ENCODE measurements at places on chromosomes 11 and 22.
A peak's percentile ranks its signal among the peaks of the same experiment; 100 is the strongest.

DNA sequence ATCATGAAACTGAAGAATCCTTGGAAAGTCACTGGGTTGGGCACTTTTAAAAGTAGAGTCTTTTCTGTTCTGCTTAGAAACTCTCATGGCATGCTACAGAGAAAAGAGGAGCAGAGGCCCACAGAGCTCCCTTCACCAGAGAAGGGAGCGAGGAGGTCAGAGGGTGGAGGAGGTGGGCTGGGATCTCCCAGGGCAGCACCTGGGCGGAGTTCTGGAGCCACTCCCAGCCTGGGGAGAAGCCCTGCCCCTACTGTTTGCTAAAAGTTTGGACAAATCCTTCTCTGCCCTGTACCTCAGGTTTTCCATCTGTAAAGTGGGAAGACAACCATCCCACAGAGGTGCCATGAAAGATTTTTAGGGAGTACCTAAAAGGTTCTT is 299.1 kb downstream of the KIRREL3 start:
- H3K27me3 ChIP-seq = peaks cover 47% of the 10 kb centered on the region
- H3K36me3 ChIP-seq = no peaks in the 10 kb centered on the region
- H3K27ac ChIP-seq = no peak overlapping the region
- H3K4me1 ChIP-seq = no peaks in the 10 kb centered on the region
- no peak for DNase-seq

GRCh38 chr11:62256281-62256680 is 13.7 kb upstream of the SCGB2A2 start:
- H3K27me3 ChIP-seq = peaks cover 2% of the 10 kb centered on the region
- H3K4me1 ChIP-seq = no peaks in the 10 kb centered on the region
- H3K4me3 ChIP-seq = no peak overlapping the region
- H3K36me3 ChIP-seq = no peaks in the 10 kb centered on the region

- H3K36me3 ChIP-seq = no peaks in the 10 kb centered on the region
- H3K27ac ChIP-seq = no peak overlapping the region
- H3K4me1 ChIP-seq = no peaks in the 10 kb centered on the region
- H3K27me3 ChIP-seq = peaks cover 48% of the 10 kb centered on the region
- DNase-seq = no peak
Measured at GRCh38 chr11:19410032-19410431, 169.3 kb upstream of the E2F8 start.

- no peaks in the 10 kb centered on the region for H3K27me3 ChIP-seq
- no peaks in the 10 kb centered on the region for H3K4me1 ChIP-seq
- DNase-seq = no peak
Measured at GRCh38 chr22:47433627-47434026, 671.2 kb downstream of the TBC1D22A start.

DNA sequence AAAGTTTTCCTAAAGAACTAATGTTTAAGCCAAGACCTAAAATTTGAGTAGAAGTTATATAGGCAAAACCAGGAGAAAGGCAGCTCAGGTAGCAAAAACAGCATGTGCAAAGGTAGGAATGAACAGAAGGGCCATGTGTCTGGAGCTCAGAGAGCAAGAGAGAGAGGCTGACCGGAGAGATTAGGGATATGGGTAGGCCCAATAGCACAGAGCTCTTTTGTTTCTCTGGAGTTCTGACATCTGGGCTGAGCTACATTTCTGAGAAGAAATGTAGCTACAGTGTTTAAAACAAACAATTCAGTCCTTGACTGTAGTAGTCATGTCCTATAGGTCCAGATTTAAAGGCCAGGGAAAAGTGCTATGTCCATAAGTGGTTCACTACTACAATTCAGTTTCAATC is 4.5 kb downstream of the C11orf97 start:
- no peaks in the 10 kb centered on the region for H3K36me3 ChIP-seq
- no peaks in the 10 kb centered on the region for H3K4me1 ChIP-seq
- H3K27ac ChIP-seq = no peak overlapping the region
- H3K27me3 ChIP-seq = no peaks in the 10 kb centered on the region
- H3K4me3 ChIP-seq = no peak overlapping the region

DNA sequence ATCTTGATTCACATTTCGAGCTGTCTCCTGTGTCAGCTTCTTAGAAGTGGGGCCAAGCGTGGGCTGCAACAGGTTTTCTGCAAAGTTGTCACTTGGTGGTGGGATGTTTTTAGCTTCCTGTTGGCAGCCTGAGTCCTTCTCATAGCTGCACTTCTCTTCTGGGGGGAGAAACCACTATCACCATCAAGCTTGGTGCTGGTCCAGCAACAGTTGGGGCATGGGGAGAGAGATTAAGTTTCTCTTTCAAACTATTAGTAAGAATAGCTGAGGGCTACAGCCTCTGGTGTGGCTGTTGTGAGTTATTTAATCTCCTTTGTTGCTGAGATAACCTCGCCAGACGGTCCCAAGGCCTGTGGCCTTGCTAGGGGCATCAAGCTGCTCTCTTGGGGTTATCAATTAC is 123.3 kb upstream of the CRYBB3 start:
- H3K4me3 ChIP-seq = no peak overlapping the region
- H3K27me3 ChIP-seq = no peaks in the 10 kb centered on the region
- H3K27ac ChIP-seq = no peak overlapping the region
- no peaks in the 10 kb centered on the region for H3K36me3 ChIP-seq
- no peak for DNase-seq
- H3K4me1 ChIP-seq = no peaks in the 10 kb centered on the region

GRCh38 chr11:94149431-94150017 is 20.9 kb downstream of the PANX1 start:
- H3K27ac ChIP-seq = no peak overlapping the region
- peaks cover 30% of the 10 kb centered on the region for H3K4me1 ChIP-seq
- H3K36me3 ChIP-seq = no peaks in the 10 kb centered on the region
- no peak for DNase-seq
- H3K27me3 ChIP-seq = no peaks in the 10 kb centered on the region

DNA sequence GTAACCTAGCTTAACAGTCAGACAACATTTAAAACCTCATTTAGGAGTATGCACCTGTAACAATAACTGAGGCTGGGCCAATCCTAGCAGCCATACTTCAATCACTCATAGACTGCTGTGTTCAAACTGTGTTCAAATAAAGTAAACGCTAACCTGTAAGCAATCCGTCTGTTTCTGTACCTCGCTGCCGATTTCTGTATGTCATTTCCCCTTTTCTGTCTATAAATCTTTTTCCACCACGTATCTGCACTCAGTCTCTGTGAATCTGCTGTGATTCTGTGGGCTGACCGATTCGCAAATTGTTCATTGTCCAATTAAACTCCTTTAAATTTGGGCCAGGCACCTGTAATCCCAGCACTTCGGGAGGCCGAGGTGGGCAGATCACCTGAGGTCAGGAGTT is 12.3 kb downstream of the APOBEC3H start:
- H3K36me3 ChIP-seq = no peaks in the 10 kb centered on the region
- H3K27ac ChIP-seq = no peak overlapping the region
- no peak overlapping the region for H3K4me3 ChIP-seq
- no peaks in the 10 kb centered on the region for H3K27me3 ChIP-seq
- H3K4me1 ChIP-seq = no peaks in the 10 kb centered on the region
- no peak for DNase-seq

DNA sequence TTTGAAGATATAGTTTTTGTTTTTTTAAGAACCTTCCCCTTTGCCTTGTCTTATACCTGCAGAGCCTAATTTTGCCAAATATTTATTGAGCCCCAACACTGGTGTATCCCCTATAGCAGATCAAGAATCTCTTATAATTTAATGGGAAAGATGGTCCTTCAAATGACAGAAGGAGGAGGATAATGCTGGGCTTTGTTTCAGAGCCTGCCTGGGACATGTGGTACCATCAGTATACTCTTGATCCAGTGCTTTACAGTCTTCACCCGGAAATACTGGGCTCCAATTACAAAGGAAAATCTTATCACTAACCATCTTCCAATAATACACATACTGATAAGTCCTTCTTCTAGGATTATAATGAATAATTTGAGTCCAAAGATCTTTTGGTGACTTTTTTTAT is 84.7 kb downstream of the GAB2 start:
- H3K36me3 ChIP-seq = no peaks in the 10 kb centered on the region
- no peaks in the 10 kb centered on the region for H3K4me1 ChIP-seq
- no peak overlapping the region for H3K27ac ChIP-seq

DNA sequence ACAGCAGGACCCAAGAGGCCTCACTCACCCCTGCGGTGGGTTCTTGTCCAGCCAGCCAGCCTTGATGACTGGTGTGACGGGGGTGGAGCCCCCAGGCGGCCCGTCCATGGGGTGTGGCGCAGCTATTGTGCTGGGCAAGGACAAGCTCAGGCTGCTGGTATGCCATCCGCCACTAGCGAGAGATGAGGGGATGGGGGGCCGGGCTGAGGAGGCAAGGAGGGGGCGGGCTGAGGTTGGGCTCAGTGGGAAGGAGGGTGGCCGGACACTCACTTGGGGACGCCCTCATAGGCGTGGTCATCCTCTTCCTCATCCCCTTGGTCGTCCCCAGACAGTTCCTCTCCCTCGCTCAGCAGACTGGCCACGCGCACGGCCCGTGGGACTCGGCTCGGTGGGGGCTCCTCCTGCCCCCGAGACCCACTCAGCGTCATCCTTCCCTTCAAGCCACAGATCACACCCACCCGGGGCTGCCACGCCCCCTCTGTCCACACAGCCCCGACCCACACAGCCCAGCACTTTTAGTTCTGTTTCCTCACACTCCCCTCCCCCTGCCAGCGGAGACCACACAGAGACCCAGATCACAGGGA is 38.0 kb upstream of the PDE2A start:
- DNase-seq = no peak

GRCh38 chr11:124791626-124792341 is 8.4 kb downstream of the MSANTD2 start:
- H3K27me3 ChIP-seq = no peaks in the 10 kb centered on the region
- H3K36me3 ChIP-seq = no peaks in the 10 kb centered on the region
- H3K27ac ChIP-seq = no peak overlapping the region
- no peak for DNase-seq

DNA sequence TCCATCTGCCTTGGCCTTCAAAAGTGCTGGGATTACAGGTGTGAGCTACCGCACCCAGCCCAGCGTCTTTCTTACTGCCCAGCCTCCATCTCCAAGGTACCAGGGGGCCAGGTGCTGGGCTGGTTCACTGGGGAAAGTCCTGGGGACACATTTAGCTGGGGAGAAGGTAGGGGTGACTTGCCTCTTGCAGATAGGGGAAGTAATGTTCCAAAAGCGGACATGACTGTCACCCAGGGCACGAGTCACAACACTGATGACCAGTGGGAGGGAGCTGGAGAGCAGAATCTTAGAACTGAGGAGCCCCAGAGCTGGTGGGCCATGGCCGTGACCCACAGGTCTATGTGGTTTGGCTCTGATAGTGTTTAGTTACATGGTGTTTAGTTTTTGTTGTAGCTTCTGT is 2.4 kb upstream of the SLC15A3 start:
- H3K4me3 ChIP-seq = no peak overlapping the region
- no peak for DNase-seq
- no peaks in the 10 kb centered on the region for H3K4me1 ChIP-seq
- H3K27me3 ChIP-seq = no peaks in the 10 kb centered on the region
- no peak overlapping the region for H3K27ac ChIP-seq
- no peaks in the 10 kb centered on the region for H3K36me3 ChIP-seq

GRCh38 chr11:20355221-20356219 is 8.0 kb upstream of the HTATIP2 start:
- H3K27me3 ChIP-seq = no peaks in the 10 kb centered on the region
- no peak overlapping the region for H3K27ac ChIP-seq
- DNase-seq = peak; percentile 54
- H3K36me3 ChIP-seq = no peaks in the 10 kb centered on the region
- H3K4me3 ChIP-seq = no peak overlapping the region
- H3K4me1 ChIP-seq = peaks cover 12% of the 10 kb centered on the region

- H3K4me1 ChIP-seq = no peaks in the 10 kb centered on the region
- H3K4me3 ChIP-seq = no peak overlapping the region
- H3K27ac ChIP-seq = no peak overlapping the region
- no peaks in the 10 kb centered on the region for H3K27me3 ChIP-seq
- H3K36me3 ChIP-seq = no peaks in the 10 kb centered on the region
Measured at GRCh38 chr11:103682318-103683184, 353.9 kb upstream of the DDI1 start.

- no peaks in the 10 kb centered on the region for H3K36me3 ChIP-seq
- no peak overlapping the region for H3K27ac ChIP-seq
- H3K4me1 ChIP-seq = no peaks in the 10 kb centered on the region
- DNase-seq = no peak
- no peak overlapping the region for H3K4me3 ChIP-seq
- H3K27me3 ChIP-seq = no peaks in the 10 kb centered on the region
Measured at GRCh38 chr11:98561252-98561651, 459.5 kb upstream of the CNTN5 start.

- no peak for DNase-seq
- H3K27me3 ChIP-seq = no peaks in the 10 kb centered on the region
- no peaks in the 10 kb centered on the region for H3K36me3 ChIP-seq
- no peak overlapping the region for H3K4me3 ChIP-seq
- no peak overlapping the region for H3K27ac ChIP-seq
Measured at GRCh38 chr11:64173616-64174355, 7.9 kb upstream of the MACROD1 start.

DNA sequence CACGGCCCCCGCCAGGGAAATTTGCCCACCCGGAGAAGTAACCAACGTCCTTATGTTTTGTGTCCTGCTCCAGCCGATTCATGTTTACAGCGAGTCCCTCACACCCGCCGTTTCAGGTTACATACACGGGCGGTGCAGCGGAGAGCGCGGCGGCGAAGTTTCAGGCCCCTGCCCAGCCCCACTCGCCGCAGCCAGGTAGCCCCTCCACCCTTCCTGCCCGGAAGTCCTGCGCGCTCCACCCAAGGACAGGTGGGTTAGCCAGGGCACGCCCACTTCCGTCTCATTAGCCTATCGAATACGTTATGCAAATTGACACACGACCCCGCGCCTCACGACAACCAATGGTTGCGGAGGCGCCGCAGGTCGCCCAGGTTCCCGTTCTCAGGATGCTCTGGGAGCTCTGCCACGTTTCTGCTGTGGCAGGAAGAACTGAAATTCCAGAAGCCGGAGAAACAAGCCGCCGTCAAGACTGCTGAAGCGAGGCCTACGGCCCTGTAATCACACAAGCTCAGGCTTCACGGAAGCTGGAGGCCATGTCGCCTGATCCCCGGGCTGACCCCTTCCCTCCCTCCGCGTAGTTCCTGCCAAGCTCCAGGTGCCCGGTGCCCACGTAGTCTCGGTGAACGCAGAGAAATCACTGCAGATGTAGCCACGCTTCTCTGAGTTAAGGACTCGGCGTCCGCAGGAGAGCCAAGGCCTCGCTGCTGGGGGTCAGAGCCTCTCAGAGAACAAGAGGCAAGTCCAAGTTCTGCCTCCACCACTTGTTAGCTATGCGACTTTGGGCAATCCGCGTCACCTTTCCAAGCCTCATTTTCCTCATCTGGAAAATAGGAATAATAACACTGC is 22.4 kb upstream of the MYH9 start:
- H3K27me3 ChIP-seq = no peaks in the 10 kb centered on the region
- H3K4me1 ChIP-seq = peaks cover 29% of the 10 kb centered on the region
- no peaks in the 10 kb centered on the region for H3K36me3 ChIP-seq

- H3K27me3 ChIP-seq = no peaks in the 10 kb centered on the region
- H3K4me1 ChIP-seq = no peaks in the 10 kb centered on the region
- no peak overlapping the region for H3K4me3 ChIP-seq
- no peaks in the 10 kb centered on the region for H3K36me3 ChIP-seq
Measured at GRCh38 chr22:36743011-36743410, 32.9 kb downstream of the IFT27 start.

GRCh38 chr22:26066534-26066933 is 102.7 kb upstream of the SEZ6L start:
- H3K36me3 ChIP-seq = no peaks in the 10 kb centered on the region
- no peak overlapping the region for H3K27ac ChIP-seq
- no peak for DNase-seq
- peaks cover 37% of the 10 kb centered on the region for H3K27me3 ChIP-seq
